ENCODE measurements at places on chromosomes 11 and 22.

DNA sequence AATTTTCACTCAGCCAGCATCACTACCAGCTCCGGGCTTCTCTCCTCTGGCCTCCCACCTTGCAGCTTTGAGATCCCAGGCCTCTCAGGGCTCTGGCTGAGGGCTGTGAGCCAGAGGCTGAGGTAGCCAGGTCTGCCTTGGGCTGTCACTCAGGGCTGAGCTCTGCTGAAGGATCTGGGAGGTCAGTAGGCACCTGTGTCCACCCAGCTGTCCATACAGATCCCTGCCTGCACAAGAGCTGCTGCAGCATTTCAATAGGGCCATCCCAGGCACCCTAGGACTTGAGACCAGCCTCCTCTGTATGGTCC lies 12.6 kb downstream of the KCNQ1OT1 start:
- DNase-seq: no peak

GRCh38 chr22:17705951-17706900 lies 67.7 kb downstream of the BCL2L13 start:
- peak; percentile 13 for DNase-seq

GRCh38 chr11:104073950-104074705 lies 37.7 kb downstream of the DDI1 start:
- DNase-seq: no peak

GRCh38 chr22:19822301-19823117 lies 32.2 kb downstream of the GNB1L start:
- no peak for DNase-seq

GRCh38 chr22:20509344-20510047 lies 2.1 kb downstream of the MED15 start:
- peak; percentile 39 for DNase-seq

- no peak for DNase-seq
These were observed 83.6 kb downstream of the PIWIL4 start for GRCh38 chr11:94650756-94651155.

DNA sequence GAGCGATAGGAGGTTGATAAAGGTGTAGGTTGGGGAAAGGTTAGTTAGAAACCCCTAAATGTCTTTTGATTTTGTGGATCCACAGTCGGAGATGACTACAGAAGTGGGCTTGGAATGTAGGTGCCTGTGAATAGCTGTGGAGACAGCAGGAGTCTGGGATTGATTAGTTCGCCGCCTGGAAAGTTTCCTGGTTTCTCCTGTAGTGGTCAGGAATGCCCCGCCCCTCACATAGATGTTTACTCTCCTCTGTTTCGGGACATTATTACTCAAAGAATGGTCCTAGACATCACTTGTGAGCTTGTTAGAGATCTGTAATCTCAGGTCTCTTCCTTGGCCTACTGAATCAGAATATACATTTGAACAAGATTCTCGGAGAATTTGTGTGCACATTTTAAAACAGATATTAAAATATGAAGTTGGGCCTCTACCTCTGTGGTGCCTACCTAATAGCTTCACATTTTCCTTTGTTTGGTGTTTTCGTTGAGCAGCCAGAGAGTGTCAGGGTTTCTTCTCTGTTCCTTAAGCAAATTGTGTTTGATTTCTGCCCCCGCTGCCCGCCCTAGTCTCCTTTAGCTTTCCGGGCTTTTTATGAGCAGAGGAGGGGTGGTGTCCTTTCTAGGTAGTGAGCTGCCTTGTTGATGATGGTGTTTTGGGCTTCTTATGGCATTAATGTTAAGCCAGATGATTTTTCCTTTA lies 89.4 kb downstream of the PPP6R3 start:
- DNase-seq: no peak

DNA sequence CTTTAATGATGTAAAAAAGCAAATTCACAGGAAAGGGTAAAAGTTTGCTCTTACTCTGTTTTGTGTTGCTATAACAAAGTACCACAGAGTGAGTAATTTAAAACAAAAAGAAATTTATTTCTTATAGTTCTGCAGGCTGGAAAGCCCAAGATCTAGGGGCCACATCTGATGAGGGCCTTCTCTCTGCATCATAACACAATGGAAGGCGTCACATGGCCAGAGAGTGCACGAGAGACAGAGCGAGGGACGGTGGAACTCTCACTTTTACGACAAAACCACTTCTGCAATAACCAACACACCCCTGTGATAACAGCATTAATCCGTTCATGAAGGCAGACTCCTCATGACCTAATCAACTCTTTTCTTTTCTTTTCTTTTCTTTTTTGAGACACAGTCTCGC lies 31.1 kb downstream of the CD6 start:
- DNase-seq: no peak

DNA sequence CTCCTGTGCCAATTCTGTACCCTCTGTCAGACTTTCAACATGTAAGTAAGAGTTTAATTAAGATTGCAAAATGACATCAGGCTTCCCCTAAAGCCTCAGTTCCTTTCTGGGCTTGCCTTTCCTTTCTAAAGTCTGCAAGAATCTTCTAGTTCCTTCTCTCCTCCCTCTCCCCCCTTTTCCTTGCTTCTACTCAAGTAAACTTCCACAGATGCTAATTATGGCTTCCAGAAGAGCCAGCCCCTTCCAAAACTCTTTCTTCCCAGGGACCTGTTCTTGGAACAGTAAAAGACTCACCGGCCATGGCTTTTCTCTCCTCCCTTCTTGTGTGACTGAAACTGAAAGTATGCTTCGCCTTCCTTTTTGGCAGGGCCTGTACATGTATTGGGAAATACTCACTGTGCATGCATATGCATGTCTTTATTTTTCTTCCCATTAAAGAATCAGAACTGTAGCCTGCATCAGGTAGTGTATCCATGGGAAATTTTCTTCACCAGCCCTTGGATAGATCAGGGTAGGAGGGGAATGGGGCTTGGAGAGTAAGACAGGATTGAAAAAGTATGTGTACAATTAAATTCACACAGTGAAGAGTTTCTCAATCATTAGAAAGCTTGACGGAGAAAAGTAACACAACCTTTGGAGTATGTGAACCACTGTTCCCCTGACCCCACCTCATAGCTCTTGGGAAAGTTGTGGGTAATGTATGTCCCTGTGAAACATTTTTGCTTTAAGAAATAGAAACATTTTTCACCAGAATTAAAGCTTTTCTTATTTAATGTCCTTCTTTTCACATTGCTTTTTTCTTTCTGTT lies at the start of gene CASP1:
CASP1 (minus strand) TSS at position 332 of the 808 bp plus-strand sequence; CDS start at position 301, 31 bp downstream.
- DNase-seq: no peak

- DNase-seq: peak; percentile 36
These were observed 42.4 kb downstream of the KCNJ4 start for GRCh38 chr22:38412435-38413084.

DNA sequence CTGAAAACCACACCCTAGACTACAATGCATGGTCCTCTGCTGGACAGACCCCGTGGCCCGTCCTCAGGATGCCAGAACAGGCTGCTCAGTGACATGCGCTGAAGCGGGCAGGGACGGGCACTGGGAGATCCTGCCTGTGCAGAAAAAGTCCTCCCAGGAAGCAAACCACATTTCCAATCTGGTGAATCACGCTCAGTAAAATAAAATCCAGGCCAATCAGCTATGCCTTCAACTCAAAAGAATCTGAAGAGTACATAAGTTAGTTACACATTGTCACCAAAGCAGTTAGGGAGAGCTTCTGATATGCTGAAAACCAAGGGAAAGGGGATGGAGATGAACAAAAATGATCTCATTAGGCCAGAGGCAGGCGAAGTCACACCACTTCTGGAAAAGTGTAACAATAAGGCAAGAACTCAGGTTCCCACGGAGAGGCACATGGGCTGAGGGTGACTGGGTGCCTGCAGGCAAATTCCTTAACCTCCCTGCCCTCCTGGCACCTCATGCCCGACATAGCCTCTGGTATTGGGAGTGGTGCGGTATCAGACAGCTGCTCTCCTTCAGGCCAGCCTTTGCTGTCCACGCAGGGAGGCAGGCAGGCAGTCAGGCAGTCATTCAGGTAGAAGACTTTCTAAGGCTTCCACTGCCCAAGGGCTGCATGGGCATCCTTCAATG lies 66.4 kb downstream of the APOL5 start:
- no peak for DNase-seq
